Esophagus mucosa (tissue), 1 donor: ENCODE measurements at places on chromosomes 12 and 14. TPM values are rescaled to one million over a fixed set of nuclear protein-coding genes. Genes with fewer than 3 reads are reported as not detected.

DNA sequence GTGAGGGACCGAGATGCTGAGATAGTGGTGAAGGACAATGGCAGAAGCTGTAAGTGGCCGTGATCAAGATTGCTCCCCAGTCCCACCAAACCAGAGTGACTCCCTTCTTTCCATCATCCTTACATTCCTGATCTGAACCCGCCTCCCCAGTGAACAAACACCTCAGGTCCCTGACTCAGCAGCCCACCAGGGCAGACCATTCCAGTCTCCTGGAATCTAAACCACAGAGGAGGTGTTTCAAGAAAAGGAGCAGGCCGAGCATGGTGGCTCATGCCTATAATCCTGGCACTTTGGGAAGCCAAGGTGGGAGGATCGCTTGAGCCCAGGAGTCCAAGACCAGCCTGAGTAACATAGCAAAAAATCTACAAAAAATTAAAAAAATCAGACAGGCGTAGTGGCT lies 6.6 kb downstream of the ERBB3 start:
- ATAC-seq: no peak

GRCh38 chr12:127342861-127343260 lies 924.1 kb upstream of the TMEM132C start:
- no peak for ATAC-seq

GRCh38 chr14:35044939-35045797 lies 904 bp upstream of the FAM177A1 start:
- no peak for ATAC-seq

The SCAF11 gene
- total RNA-seq: 64.8 TPM

The LRRIQ1 gene
- total RNA-seq: 0.20 TPM
